ENCODE measurements at places on chromosomes 4 and X. TPM values are rescaled to one million over a fixed set of nuclear protein-coding genes. Genes with fewer than 3 reads are reported as not detected.

The PRICKLE3 gene
- polyA plus RNA-seq: 5.2 TPM

DNA sequence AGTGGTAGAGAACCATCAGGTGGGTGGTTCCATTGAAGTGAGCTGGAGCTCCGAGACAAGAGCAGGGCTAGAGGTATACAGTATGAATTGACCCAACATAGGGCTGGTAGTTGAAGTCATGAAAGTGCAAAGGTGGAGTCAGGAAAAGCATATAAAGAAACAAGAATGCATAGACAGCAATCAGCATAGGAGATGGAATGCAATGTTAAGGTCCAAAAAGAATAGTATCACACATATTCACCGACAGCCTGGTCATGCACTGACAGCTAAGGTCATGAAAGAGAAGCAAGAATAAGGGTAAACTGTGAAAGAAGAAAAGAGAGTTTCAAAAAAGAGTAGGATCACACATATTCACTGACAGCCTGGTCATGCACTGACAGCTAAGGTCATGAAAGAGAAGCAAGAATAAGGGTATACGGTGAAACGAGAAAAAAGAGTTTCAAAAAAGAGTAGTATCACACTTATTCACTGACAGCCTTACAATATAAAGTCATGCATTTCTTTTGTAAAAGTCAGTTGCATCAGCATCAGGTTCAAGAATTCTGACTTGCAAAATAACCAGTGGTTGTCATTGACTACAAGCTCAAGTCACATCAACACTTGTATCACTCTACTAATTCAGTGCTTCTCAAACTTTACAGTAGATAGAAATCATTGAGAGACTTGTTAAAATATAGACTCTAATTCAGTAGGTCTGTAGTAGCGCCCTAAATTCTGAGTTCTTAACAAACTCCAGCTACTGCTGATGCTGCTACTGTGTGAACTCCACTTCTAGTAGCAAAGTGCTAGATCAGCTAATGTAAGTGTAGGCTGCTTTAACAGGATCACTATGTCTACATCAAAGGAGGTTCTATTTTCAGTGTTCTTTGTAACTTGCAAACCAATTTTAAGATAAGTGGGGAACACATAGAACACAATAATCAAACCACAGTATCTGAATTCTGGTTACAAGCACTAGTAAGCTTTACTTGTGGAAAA, 221.9 kb downstream of the PDGFC start:
- no peak for DNase-seq

DNA sequence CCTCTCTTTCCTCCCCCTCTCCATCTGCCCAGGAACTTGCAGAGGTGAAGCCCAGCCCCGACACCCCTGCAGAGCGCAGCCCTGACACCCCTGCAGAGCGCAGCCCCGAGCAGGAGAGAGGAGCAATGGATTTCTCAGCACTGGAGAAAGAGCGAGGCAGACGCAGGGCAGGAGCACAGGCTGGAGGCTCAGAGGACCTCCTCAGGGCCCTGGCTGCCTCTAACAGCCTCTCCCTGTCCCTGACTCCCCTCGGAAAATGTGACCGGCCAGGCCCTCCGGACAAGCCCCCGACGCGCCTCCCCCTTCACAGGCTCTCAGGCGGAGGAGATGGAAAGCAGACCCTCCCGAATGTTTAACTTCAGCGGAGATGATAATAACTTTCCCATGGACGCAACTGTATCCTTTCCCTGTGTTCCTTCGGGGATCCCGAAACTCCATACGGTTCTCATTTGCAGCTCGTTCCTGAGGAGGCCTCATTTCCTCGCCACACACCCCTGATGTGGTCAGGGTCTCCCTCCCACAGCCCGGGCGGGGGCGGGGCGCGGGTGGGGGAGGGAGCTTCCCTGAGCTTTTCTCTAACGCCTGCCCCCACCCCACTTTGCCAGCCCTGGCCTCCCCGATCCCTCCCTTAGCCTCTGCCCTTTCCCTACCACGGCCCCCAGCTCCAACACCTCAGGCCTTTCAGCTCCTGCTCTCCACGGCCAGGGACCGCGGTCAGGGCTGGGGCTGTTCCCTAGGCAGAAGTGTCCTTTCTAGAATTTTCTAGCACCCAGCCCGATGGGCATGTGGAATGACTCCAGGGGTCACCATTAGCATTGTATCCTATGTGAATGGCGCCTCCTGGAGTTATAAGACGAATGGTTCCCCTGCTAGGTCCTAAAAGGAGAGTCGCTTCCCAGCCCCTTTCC, 201.1 kb upstream of the BCOR start:
- DNase-seq: peak; percentile 74

The CPZ gene
- polyA plus RNA-seq: 29.9 TPM

- no peak for DNase-seq
Observed at GRCh38 chrX:7904562-7904961, 22.7 kb downstream of the PNPLA4 start.

GRCh38 chr4:99061048-99061700, 27.4 kb downstream of the ADH5 start:
- no peak for DNase-seq

The SNX25 gene
- 6.9 TPM for polyA plus RNA-seq

- DNase-seq: no peak
Observed at GRCh38 chrX:44143061-44143602, 169.9 kb upstream of the NDP start.

The ZCCHC18 gene
- polyA plus RNA-seq: 4.9 TPM

DNA sequence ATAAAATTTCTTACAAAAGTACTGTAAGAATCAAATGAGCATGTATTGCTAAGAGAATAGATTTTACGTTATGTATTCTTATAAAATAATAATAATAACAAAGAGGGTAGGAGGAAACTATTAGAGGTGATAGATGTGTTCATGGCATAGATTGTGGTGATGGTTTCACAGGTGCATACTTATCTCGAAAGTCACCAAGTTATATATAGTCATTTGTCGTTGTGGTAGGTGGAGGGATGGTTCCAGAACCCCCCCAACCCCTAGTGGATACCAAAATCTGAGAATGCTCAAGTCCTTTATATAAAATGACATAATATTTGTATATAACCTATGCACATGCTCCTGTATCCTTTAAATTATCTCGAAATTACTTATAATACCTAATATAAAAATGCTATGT, 36.7 kb upstream of the H2AZ1 start:
- no peak for DNase-seq

DNA sequence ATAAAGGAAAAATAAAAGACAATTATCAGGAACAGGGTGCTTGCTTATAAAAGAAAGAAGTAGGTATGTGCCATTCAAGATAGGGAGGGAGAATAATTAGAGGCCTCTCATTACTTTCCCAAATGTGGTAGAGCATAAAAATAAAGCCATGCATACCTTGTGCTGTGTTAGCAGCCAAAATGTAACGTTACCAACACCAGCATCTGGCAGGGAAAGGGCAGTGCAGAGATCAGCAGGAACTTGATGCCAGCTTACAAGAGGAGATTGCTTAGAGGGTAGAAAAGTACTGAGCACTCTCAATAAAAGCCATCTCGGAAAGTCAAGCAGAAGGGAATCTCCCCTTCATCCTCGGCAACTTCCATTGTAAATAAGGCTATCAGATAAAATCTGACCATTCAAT, 195.6 kb downstream of the RASL11B start:
- no peak for DNase-seq

GRCh38 chr4:128854433-128854832, 44.9 kb downstream of the JADE1 start:
- DNase-seq: no peak

GRCh38 chr4:32931475-32931874, 2211.3 kb downstream of the PCDH7 start:
- no peak for DNase-seq

The CAPN6 gene
- 4.5 TPM for polyA plus RNA-seq

All from GM23338 (cell line).